Stimulated activated CD8-positive, alpha-beta memory T cell treated with anti-CD3 and anti-CD28 coated beads, Interleukin-4, amount 100 ng/mL, for 4 hours (primary cell): ENCODE measurements at places on chromosomes 4 and X.

DNA sequence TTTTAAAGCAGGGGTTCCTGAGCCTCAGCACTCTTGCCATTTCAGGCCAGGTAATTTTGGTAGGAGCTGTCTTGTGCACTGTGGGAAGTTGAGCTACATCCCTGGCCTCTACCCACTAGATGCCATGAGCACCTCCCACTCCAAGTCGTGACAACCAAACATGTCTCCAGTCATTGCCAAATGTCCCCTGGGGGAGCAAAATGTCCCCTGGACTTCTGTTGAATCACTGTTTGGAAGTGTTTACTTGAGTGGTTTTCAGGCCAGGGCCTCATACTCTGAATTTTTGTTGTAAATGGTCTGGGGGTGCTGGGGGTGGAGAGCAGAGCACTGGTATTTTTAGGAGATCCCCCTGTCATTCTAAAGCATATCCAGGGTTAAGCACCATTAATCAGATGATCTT lies 3.2 kb downstream of the PDK3 start:
- DNase-seq, result no peak

DNA sequence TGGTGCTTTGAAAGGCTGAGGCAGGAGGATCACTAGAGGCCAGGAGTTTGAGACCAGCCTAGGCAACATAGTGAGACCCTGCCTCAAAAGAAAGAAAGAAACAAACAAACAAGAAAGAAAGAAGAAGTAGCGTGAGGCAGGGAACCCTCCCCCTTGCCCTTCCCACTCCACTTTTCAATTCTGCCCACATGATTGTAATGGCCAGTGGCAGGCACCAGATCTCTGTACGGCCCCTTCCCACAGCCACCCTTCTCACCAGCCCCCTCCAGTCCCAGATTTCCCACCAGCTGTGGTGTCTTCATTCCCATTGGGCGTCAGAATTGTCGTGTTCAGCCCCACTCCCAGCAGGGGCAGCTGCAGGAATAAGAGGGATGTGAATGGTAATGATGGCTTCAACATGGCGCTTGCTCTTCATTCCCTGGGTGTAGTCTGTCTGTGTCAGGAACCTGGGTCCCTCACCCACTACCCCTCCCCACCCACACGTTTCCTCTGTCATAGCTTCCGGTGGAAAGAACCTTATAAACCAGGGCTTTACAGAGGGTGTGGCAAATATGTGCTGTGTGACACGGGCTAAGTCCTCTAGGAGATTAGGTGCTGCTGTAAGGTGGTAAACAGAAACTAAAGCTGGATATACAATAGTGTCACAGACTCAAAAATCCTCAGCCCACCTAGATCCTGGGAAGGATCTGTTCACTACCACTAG lies at the start of gene IL2RG:
Gene IL2RG, minus strand, starts transcription at position 437 of the 703 bp plus-strand sequence. Its CDS starts 38 bp downstream, at position 399.
- peak; percentile 54 for DNase-seq

GRCh38 chr4:151613290-151613689 lies 147.5 kb downstream of the GATB start:
- DNase-seq, result no peak

DNA sequence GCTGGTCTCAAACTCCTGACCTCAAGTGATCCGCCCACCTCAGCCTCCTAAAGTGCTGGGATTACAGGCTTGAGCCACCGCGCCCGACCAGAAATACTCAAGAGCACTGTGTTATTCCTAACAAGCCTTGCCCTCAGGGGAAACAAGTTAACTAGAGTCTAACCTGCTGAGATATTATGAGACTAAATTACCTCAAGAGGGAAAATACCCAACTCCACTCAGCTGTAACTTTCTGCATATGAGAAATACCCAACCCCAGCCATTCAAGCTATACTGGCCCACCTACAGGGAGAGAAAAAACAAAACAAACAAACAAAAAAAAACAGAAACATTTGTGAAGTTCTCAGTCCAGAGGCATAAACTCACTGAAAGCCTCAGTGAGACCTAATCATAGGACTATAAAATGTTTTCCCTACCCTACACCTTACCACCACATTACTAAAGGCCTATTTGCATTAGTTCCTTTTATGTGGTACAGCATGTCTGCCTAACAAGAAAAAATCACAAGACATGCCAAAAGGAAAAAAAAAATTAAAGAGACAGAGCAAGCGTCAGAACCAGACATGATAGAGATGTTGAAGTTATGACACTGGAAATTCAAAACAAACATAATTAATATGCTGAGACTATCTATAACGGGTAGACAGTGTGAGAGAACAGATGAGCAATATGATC lies 876.0 kb downstream of the FSTL5 start:
- DNase-seq, result no peak

- no peak for DNase-seq
Measured at GRCh38 chrX:15718283-15718970, 19.6 kb upstream of the CA5B start.

- DNase-seq, result no peak
Measured at GRCh38 chr4:48248559-48248953, 21.1 kb downstream of the TEC start.

GRCh38 chr4:57308301-57308700 lies 198.1 kb upstream of the IGFBP7 start:
- no peak for DNase-seq

DNA sequence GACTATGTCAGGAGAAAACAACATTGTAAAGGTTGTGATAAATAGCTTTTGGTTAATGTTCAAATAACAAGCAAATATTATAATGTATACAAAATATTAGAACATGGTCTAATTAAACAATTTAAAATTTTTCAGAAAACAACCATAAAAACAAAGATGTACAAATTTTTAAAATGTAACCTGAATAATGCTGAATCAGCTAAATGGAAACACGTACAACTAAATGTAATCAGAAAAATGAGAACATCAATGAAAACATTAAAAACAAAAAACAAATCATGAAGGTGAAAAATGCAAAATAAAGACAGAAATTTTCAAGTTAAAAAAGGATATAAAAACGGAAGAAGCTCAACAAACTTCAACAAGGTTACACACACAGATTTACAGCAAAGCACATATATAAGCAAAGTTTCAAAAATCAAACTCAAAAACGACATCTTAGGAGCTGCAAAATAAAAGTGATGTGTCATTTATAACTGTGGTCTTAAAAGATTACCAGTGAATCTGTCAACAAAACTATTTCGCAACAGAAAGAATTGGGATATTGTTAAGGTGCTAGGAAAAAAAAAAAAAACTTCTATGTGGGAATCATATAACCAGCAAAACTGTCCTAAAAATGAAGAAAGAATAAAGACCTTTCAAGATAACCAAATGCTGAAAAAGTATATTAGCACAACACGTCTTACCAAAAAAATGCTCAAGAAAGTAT lies 31.8 kb downstream of the ZNF732 start:
- no peak for DNase-seq

GRCh38 chrX:9866633-9867032 lies 80.4 kb downstream of the SHROOM2 start:
- DNase-seq, result no peak

GRCh38 chr4:113385281-113385899 lies 335.9 kb downstream of the ANK2 start:
- no peak for DNase-seq

- no peak for DNase-seq
Measured at GRCh38 chr4:177302371-177303100, 7.1 kb upstream of the NEIL3 start.

DNA sequence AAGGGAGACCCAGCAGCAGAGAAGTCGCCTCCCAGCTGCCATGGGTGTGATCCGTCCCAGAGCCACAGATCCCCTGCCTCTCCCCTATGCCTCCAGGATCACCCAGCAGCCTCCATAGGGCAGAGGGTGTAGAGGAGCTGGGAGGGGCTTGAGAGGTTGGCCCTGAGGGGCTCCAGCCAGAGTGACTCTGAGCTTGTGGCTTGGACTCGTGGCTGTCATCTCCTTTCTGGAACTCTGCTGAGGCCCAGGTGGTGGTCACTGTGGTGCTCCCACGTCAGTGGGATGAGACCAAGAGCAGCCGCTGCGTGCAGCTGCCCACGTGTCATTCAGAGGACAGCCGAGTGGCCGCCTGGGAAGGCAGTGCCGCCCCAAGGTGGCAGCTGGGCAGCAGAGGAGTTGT lies 4.2 kb downstream of the TACC3 start:
- DNase-seq, result no peak

DNA sequence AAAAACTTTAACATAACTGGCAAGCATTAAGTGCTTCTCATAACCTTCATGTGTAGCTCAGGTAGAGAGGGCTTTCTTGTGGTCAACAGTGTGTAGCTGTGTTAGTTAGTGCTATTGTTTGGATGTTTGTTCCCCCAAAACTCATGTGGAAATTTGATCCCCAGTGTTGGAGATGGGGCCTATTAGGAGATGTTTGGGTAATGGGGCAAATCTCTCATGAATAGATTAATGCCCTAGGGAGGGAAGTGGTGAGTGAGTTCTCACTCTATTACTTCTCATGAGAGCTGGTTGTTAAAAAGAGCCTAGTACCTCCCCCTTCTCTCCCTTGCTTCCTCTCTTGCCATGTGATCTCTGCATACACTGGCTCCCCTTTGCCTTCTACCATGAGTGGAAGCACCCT lies 16.5 kb upstream of the SLC25A43 start:
- DNase-seq, result no peak

DNA sequence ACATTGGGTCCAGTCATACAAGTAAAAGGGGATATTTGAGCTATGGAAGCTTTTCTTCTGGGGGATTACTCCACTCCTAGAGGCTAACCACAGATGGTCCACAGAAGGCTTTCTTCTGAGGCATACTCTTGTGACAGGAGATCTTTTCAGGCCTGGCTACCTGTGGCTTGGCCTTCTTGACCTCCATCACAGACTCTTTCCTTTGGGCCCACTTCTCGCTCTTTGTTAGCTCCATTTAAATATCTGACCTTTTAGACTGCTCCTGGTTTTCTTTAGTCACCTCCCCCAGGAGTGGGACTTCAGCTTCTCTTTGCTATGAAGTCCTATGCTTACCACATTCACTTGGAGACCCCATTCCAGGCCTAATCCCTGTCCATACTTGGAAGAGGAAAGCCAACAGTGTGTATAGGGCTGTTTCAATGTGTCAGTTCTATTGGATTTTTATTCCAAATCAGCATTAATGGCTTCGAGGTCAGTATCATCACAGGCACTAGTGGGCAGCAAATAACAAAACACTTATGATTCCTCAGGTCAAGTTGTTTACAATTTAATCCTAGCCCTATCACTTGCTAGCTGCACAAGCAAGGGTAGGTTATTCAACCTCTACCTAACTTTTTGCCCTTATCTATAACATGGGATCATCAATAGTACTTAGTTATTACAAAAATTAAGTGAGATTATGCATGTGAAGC lies 26.3 kb downstream of the GPC3 start:
- DNase-seq, result no peak

- no peak for DNase-seq
Measured at GRCh38 chr4:151948351-151949016, 187.7 kb upstream of the GATB start.

DNA sequence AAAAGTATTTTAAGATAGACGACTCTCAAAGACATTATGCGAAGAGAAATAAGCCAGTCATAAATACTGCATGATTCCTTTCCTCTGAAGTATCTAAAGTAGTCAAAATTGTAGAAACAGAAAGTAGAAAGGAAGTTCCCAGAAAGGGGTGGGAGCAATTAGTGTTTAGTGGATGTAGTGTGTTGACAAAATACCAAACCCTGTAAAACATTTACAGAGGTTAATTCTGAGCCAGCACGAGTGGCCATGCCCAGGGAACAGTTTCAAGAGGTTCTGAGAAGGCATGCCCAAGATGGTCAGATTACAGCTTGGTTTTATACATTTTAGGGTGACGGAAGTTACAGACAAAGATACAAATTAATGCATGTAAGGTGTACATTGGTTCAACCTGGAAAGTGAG lies 34.4 kb upstream of the SLC25A4 start:
- no peak for DNase-seq

GRCh38 chr4:13968723-13969122 lies 341.2 kb upstream of the BOD1L1 start:
- no peak for DNase-seq

- no peak for DNase-seq
Measured at GRCh38 chr4:55854129-55854528, 681 bp downstream of the EXOC1 start.

GRCh38 chr4:67694662-67695061 lies 6.3 kb downstream of the UBA6 start:
- DNase-seq, result no peak

- DNase-seq, result no peak
Measured at GRCh38 chr4:65450899-65451298, 219.4 kb downstream of the EPHA5 start.

DNA sequence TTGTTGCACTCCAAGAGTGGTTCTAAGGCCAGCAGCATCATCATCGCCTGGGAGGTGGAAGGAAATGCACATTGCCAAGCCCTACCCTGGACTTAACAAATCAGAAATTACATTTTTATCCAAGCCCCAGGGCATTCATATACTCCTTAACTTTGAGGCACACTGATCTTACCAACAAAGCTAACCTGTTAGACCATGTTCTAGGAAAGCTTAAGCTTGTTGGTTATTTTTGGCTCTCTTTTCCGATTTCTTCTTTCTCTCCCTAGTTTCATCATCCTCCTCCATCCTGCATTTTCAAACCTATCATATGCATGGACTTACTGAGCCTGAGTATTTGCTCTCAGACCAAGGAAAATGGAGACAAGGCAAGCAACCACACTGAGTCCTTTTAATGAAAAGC lies 133.4 kb downstream of the OPHN1 start:
- no peak for DNase-seq

- DNase-seq, result no peak
Measured at GRCh38 chrX:69626129-69626528, 10.2 kb downstream of the EDA start.

DNA sequence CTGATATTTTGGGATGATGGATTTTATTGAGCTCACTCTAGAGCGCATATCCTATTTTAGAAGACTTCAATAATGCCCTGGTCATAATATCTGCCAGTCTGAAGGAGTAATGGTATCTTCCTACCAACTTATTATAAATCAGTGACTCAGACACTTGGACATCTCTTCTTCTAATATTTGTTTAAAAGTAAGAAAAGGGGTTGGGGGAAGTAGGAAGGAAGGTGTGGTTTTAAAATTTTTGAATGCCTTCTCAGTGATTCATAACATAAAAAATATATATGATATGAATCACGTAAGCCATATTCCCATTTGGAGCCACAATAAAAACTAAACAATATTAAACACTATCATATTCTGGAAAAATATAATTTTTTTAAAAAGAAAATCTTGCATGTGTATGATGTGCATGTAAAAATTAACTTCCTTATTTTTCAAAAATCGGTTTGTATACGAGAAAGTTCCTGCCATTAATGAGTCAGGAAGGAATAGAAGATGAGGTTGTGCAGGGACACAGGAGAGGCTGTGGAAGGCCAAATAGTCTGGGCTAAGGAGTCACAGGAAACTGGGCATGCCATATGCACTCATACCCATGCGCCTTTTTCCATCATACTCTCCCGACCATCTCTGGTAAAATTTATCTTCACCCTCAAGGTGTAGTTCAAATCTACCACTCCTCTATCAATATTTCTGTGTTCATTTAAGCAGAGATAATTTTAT lies 286.5 kb downstream of the EPHA5 start:
- no peak for DNase-seq

- no peak for DNase-seq
Measured at GRCh38 chrX:25285598-25285997, 269.8 kb upstream of the ARX start.

DNA sequence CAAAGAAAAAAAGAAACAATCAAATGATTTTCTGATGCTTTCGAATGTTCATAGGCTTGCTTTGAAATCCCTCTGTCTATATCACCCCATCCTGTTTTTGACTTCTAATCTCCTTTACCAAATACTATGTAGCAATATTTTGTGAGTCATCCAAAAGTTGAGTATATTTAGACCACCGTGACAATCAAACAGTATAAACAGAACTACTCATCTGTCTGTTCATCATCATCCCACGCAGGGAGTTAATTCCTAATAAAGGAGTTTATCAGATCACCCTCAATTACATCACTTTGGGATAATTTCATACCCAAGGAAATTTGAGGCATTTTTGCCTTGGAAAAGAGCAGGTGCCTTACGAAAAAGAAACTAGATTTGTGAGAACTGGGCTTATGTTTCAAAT lies 212.9 kb downstream of the CBR4 start:
- no peak for DNase-seq
